ENCODE measurements at places on chromosomes 7 and 10. TPM values are rescaled to one million over a fixed set of nuclear protein-coding genes. Genes with fewer than 3 reads are reported as not detected.

- DNase-seq: peak; percentile 46
Observed at GRCh38 chr7:1432411-1433082, 26.7 kb downstream of the MICALL2 start.

- DNase-seq: peak; percentile 93
Observed at GRCh38 chr7:34070511-34071323, 165.4 kb downstream of the BMPER start.

The KLF14 gene
- not detected for total RNA-seq

The HOXA1 gene
- 3.7 TPM for total RNA-seq

The WNT2 gene
- not detected for total RNA-seq

GRCh38 chr7:2191016-2191415 is 41.7 kb downstream of the MAD1L1 start:
- no peak for DNase-seq

DNA sequence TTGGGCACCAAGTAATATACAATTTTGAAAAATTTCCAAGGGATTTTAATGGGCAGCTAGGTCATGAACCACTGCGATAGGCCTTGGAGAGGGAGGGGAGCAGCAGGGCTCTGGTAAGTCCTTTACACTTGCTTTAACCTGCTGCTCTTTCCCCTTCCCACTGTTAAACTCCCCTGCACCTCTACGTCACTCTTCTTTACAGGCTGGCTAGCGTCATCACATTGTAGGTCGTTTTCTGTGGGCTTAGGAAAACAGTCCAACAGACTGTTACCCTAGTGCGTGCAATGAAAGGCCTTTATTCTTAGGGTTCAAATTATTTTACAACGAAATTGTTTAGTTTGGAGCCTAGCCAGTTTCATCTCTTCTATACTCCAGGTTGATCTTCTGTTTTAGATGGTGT is 235.7 kb downstream of the AUTS2 start:
- no peak for DNase-seq

The NUTM2E gene
- total RNA-seq: not detected

The TMEM229A gene
- total RNA-seq: not detected

- DNase-seq: no peak
Observed at GRCh38 chr7:72234086-72234485, 178.1 kb downstream of the CALN1 start.

The ZNHIT1 gene
- total RNA-seq: 116 TPM

DNA sequence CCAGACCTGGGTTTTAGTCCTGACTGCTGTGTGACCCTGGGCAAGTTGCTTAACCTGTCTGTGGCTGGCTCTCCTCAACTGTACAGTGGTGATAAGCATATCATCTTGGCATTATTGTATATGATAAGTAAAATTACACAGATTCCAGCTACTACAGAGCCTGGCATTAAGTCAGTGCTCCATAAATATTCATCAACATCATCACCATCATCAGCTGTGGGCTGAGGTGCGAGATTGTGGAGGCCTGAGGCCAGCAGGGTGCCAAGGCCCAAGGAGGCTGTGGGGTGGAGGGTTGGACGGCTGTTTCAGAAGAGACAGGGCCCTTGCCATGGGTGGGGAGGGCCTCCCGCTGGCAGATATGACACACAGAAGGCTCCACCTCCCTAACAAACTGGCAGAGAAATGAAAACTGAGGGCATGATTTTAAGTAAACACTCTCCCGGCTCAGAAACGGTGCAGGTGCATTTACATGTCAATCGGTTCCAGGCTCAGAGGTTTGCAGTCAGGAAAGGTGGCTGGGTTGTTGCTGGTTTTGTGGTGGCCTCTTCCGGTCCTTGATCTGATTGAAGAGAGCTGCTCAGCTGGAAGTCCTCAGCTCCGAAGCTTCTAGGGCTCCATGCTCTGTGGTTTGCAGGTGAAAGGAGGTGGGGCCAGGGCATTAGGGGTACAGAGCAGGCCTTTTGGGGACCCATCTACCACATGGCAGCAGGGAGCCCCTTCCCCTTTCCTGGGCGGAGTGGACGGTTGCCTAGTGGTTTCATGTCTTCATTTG is 10.2 kb downstream of the CRYGN start:
- no peak for DNase-seq

The CYP3A5 gene
- not detected for total RNA-seq

DNA sequence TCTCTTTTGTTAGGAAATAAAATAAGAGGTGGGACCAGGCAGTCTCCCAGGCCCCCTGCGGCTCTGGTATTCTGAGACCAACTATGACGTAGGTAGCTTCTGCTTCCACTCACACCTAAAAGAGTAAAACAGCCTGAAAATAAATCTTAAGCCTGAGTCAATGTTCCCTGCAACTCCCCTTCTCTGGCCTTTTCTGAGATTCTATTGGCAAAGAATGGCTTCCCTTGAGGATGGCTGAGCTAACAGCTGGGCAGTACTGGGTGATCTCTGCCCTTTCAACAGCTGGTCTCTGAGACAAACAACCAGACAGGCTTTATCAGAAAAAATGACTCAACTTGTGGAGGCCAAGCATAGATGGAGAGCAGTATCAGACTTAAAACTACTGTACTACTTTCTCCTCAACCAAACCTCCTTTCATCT is 58.7 kb downstream of the CREB3L2 start:
- DNase-seq: peak; percentile 100

DNA sequence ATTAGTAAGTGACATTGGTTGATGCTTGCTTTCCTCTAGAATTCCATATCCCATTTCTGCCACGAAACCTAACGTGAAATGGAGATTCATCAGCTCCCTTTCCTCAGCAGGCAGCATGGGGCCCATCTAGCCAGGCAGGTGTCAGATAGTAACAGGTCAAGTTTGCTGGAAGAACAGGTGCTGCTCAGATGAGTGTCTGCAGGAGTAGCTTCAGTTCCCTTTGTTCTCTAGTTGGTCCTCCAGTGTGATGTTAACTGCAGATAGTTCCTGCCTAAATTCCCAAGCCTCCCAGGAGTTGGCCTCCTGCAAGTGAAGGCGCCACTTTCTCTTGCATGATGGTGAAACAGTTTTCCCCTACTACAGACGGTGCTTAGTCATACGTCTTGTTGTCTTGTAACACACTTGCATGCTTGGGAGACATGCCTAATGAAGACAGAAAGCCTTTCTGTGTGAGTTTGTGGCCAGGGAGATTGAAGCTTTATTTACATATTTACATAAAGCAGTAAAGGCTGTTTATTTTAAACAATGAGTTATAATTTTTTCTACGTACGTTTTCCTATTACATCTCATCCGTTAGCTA is 175.4 kb downstream of the CHN2 start:
- DNase-seq: no peak

The ATP6V0A4 gene
- total RNA-seq: 0.06 TPM

DNA sequence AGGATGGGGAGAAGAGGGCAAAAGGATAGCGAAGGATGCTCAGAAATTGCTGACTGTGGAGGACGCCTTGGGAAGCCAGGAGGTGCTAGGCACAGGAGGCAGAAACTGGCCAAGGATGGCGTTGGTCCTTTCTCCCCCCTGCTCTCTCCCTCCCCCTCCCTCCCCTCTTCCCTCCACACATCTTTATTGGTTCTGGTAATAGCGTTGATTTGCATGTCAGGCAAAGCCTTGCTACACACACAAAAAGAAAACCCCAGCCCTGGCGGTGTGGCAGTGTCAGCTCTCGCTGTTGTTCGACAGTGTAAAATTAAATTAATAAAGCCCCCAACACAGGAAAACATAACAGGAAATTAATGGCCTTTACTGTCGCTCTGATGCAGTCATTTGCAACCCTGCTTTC is 47.2 kb downstream of the PAX2 start:
- DNase-seq: no peak

DNA sequence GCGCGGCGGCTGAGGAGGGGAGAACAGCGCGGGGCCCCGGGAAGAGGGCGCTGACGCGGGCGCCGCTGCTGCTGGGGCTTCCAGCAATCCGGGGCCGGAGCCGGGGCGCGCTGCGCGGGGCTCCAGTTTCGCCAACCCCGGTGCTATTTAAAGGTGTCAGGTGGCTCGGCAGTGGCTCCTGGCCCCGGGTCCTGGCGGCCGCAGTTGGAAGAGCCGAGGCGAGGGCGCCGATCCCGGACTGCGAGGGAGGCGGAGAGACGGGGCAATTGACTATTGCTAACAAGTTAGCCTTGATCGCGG is 347 bp downstream of the LBX1 start:
- no peak for DNase-seq

- no peak for DNase-seq
Observed at GRCh38 chr10:56836659-56837058, 475.6 kb upstream of the ZWINT start.

GRCh38 chr7:11427686-11428273 is 404.2 kb downstream of the THSD7A start:
- DNase-seq: peak; percentile 41

DNA sequence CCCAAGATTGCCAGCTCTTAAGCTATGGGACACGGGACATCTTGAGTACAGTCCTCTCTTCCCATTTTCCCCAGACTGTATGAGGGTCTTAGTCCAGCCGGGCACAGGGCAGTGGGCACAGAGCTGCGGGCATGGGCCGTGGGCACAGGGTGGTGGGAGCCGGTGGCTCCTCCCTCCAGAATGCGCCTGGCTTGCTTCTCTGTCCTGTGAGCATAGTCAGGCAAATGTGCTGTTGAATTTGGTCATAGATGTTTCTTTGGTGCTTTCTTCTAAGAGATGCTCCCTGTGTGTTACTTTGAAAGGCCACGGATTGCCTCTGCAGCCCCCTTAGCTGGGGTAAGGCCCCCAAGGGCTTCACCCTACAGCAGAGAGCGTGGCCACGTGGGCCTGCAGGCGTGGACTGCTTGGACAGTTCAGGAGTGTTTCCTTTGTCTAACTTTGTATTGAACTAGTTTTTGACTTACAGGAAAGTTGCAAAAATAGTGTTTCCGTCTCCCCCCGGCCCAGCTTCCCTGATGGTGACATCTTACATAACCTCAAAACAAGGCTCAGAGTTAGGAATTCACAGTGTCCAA is 24.7 kb downstream of the LRRC27 start:
- no peak for DNase-seq

The DNAJC9 gene
- total RNA-seq: 66.5 TPM

- peak; percentile 25 for DNase-seq
Observed at GRCh38 chr10:71486484-71487114, 89.9 kb downstream of the CDH23 start.
